ENCODE measurements at places on chromosomes 1 and 21.
A peak's percentile ranks its signal among the peaks of the same experiment; 100 is the strongest.

GRCh38 chr1:219062161-219062560, 111.5 kb upstream of the LYPLAL1 start:
- no peak for DNase-seq

GRCh38 chr1:87973896-87974295, 645.2 kb downstream of the LMO4 start:
- no peak for DNase-seq

GRCh38 chr1:153775458-153776327, 486 bp downstream of the SLC27A3 start:
- peak; percentile 50 for DNase-seq

DNA sequence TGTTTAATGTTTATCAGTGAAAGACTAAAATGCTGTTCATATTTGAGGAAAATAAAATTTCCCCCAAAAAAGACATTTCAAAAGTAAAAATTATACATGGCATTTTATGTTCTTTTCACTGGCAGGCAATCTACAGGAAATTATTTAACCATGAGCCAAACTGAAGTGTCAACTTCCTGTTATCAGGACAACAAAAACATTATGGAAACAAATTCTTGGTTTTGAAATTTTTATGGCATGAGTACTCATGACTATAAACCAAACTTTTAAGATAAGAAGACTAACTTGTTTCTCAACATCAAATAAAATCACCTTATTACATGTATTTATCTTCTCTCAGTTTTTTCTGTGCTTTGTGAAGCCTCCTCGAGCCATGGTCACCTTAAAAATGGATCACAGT, 698.6 kb downstream of the LTN1 start:
- peak; percentile 72 for DNase-seq

DNA sequence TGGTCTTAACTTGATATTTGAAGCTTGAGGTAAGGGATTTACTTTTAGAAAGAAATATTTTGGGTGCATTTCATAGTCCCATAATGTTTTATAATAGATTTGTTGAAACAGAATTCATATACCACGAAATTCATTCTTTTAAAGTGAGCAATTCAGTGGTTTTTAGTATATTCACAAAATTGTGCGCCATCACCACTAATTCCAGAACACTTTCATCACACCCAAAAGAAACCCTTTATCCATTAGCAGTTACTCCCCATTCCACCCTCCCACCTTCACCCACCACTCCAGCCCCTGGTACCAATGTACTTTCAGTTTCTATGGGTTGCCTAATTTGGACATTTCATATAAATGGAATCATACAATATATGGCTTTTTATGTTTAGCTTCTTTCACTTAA, 38.9 kb upstream of the DMRTB1 start:
- DNase-seq = no peak

DNA sequence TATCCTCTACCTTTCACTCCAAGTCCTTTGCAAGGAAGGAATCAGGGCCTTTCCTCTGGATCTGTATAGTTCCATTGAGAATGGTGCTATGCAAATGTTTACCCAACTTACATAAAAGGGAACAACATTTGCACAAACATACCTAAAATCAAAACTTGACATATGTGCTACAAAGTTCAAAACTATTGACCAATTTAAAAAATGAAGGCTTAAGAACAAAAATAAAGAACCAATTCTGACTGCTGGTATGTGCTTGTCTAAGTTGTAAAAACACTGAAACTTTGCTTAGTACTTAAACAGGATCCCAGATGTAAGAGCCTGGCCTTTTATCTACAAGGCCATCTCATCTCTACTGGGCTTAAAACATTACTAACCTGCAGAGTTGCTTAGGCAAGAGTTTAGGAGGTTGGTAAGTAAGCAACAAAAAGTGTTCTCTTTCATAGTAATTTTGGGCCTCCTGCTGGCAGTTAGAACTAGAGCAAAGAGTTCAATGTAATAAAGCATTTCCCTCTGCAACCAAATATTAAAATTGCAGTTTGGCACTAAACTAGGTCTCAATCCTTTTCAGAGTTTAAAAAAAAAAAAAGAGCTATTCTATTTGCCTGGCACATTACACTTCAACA, 2.0 kb downstream of the SCMH1 start:
- DNase-seq = peak; percentile 62

Measured in IMR-90 (cell line).